Transverse colon (tissue), 4 donors: ENCODE measurements at places on chromosomes 13 and 19. TPM values are rescaled to one million over a fixed set of nuclear protein-coding genes. Genes with fewer than 3 reads are reported as not detected.

- peak; percentile 23 for DNase-seq
Measured at GRCh38 chr13:98143601-98144026, 720 bp downstream of the FARP1 start.

Gene RASIP1
- 3.0 TPM for total RNA-seq

DNA sequence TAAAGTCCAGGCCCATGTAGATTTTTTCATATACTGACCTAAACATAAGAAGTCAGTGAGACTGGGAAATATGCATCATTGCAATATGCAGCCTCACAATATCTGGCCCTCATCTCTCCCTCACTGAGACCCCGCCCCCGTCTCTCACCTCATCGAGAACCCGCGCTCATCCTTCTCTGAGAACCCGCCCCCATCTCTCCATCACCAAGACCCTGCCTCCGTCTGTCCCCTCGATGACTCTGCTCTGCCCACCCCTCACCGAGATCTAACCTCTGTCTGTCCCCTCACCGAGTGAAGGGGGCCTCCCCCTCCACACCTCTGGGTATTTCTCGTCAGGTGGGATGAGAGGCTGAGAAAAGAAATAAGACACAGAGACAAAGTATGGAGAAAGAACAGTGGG is 20.5 kb upstream of the ZNF846 start:
- no peak for DNase-seq

- DNase-seq = no peak
Measured at GRCh38 chr13:112814905-112815585, 125.2 kb downstream of the ATP11A start.

DNA sequence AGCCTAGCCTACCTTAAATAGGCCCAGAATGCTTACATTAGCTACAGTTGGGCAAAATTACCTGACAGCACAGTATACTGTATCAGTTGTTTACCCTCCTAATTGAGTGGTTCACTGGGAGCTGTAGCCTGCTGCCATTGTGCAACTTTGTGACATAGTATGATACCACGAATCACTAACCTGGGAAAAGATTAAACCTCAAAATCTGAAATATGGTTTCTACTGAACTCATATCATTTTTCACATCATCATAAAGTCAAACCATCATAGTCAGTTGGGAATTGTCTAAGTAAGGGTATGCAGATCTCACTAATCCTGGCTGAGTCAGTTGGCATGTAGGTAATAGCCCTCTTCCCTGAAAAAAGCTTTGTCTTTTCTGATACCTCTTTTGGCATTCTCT is 9.2 kb downstream of the PAN3 start:
- DNase-seq = no peak

DNA sequence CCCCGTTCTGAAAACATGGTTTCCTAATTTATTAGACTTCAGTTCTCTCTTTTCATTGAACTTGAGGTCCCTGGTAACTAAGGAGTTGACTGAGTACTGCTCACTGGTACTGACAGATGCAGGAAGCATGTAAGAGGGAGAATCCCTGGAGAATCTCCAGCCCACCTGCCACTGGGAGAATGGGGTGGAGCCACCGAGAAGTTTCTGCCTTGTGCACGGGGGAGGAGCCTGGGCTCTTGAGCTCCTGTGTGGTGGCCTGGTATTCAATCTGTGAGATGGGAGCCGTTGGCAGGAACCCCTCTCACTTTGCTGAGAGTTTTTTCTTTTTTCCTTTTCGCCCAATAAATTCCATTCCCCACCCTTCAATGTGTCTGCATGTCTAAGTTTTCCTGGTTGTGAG is 13.2 kb upstream of the AKAP11 start:
- no peak for DNase-seq
